ENCODE measurements at places on chromosomes 6 and 20.

DNA sequence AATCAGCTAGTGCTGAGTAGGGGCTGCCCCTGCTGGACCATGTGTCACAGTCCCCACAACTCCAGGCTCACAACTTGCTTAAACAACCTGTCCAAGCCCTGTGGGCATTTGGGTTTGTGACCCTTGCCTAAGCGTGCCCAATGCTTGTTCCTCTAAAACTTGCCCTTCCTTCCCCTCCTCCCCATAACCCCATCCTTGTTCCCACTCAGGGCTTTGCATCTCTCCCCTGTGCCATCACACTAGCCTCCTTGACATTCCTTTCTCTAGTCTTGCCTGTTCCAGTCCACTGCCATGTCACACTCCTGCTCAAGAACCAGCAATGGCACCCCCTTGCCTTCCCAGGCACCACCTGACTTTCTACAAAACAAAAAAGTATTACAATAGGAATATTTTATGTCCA is 2.3 kb upstream of the DLGAP4 start:
- no peak for DNase-seq

- no peak for DNase-seq
Observed at GRCh38 chr6:49462071-49462470, 982 bp downstream of the MMUT start.

- no peak for DNase-seq
Observed at GRCh38 chr6:91780270-91780669, 1193.4 kb upstream of the MAP3K7 start.

DNA sequence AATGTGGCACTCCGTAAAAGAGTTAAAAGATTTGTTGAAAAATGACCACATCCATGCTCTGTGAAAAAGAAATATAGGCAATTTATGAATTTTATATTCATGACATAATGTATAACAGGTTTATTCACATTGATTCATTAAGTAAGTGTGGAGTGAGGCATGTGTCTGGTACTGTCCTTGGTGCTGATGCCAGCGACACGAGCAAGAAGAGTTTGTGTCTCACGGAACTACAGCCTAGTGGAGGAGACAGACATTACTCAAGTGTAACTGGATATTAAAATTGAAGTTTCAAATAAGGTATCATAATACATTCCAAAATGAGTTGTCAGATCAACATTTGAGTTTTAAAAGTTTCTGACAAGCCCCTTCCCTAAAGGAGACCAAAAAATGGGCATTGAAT is 158.2 kb upstream of the PRND start:
- peak; percentile 80 for DNase-seq

GRCh38 chr20:14444106-14444505 is 106.7 kb upstream of the FLRT3 start:
- no peak for DNase-seq

GRCh38 chr6:121510568-121511177 is 75.2 kb downstream of the GJA1 start:
- DNase-seq, result no peak

- DNase-seq, result no peak
Observed at GRCh38 chr20:16662467-16662866, 67.4 kb upstream of the SNRPB2 start.

- peak; percentile 84 for DNase-seq
Observed at GRCh38 chr6:52493669-52494068, 73.5 kb downstream of the EFHC1 start.

DNA sequence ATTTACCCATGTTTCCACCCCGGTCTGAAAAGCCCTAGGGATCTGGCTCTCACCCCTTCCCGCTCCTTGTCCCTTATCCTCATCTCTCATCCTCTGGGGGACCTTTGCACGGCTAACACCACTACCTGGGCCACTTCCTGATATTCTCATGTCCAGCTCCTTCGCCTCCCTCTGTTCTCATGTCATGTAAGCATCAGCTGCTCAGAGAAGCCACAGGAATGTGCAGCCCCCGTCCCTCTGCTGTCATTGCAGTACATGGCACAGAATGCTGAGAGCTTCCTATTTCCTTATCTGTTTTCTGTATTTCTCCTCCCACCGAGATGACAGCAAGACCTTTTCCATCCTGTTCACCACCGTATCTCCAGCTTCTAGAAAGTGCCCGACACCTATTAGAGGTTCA is 102.4 kb downstream of the MTHFD1L start:
- DNase-seq, result no peak

DNA sequence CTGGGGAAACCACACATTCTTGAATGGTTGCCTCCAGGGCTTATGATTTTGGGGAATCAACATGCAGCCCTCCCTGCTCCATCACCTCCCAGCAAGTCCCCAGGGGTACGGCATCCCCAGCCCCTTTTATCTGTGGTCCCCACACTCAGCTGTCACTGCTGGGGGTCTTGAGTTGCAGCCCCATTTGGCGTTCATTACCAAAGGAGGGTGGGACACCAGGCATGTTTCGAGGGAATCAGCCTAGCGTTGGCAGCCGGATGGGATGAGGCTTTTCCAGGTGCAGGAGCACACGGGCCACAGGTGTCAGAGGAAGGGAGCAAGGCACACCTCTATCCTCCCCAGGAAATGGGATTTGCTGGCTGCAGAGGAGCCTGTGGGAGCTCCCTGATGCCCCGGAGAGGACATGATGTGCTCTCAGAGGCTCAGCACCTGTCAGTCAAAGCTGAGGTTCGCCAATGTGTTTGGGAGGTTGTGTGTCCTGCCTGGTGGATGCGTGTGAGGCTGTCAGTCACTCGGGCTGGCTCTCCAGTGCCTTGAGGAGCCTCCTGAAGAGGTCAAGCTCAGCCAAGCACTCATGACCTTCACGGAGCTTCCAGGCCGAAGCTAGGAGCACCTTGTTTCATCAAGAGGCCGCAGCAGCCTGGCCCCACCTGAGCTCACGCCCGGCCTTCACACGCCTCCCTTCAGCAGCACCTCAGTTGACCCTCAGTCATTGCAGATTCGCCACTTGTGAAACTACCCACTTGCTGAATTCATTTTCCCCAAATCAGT is 95.0 kb downstream of the ERMARD start:
- no peak for DNase-seq

GRCh38 chr20:32037929-32038328 is 14.1 kb upstream of the HCK start:
- DNase-seq, result no peak

DNA sequence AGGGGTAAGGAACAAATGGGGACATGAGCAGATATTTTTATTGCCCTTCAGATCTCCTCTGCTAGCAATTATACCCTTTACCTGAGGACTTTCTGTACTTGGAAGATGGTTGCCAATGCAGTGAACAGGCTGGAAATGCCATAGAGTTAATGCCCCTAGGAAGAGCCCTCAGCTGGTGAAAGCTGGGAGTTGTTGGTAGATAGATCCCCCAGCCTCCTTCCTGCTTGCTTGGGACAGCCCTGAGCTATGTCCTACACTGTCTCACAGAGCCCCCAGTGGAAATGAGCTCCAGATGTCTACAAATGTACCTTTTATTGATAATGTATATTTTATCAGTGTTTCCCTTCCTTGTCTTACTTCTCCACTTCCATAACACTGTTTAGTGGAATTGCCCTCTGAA is 87.6 kb upstream of the PAK5 start:
- DNase-seq, result no peak

DNA sequence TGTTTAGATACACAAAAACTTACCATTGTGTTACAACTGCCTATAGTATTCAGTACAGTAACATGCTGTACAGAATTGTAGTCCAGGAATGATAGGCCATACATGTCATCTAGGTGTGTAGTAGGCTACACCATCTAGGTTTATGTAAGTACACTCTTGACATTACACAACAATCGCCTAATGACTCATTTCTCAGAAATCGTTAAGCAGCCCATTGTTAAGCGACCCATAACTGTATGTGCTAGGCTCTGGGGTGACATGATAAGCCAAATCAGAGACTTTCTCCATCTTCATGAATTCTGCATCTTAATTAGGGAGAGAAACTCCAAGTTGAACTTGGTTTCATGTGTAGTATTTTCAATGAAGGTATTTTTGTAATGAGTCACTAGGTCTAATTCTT is 17.2 kb downstream of the STK35 start:
- DNase-seq, result no peak

DNA sequence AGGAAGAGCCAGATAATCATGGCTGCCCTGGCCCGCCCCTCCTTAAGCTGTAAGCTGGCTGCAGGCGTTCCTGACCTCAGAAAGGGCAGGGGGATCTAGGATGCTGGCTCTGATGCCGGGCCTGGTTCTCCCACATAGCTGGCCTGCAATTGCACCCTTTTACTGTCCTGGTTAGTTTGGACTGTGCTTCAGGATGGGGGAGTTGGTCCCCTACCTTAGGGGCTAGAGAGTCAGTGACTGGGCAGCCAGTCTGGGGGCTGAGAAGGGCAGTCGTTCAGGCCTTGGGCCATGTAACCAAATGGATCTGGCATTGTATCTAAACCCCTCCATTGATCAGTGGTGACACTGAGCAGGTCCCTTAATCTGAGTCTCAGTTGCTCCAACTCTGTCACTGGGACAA is 40.7 kb downstream of the TGM3 start:
- no peak for DNase-seq

DNA sequence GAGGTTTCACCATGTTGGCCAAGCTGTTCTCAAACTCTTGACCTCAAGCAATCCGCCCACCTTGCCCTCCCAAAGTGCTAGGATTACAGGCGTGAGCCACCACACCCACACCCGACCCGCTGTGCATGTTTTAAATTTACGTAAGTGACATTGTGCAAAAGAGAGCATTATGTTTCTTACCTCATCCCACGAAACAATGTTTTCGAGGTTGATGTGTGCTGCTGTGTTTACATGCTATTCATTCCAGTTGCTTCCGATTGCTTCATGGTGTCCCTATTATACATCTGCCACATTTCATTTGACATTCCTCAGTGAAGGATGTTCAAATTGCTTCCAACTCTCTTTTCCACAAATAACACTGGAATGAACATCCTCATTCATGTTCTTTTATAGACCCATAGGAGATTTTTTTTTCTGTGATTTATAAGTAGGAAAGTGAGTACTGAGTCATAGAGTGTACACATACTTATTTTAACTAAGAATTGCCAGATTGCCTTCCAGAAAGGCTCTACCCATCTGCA is 403.9 kb upstream of the JARID2 start:
- no peak for DNase-seq

- no peak for DNase-seq
Observed at GRCh38 chr6:2193931-2194330, 51.5 kb downstream of the GMDS start.

- no peak for DNase-seq
Observed at GRCh38 chr20:63325021-63325471, 32.1 kb downstream of the COL20A1 start.

- no peak for DNase-seq
Observed at GRCh38 chr6:152309648-152310047, 327.5 kb downstream of the SYNE1 start.
